ENCODE measurements at places on chromosomes 5 and 9.

- DNase-seq: no peak
These were observed 35.1 kb downstream of the MRPL36 start for GRCh38 chr5:1764606-1764960.

- no peak for DNase-seq
These were observed 234.3 kb downstream of the TLE4 start for GRCh38 chr9:79806086-79806485.

DNA sequence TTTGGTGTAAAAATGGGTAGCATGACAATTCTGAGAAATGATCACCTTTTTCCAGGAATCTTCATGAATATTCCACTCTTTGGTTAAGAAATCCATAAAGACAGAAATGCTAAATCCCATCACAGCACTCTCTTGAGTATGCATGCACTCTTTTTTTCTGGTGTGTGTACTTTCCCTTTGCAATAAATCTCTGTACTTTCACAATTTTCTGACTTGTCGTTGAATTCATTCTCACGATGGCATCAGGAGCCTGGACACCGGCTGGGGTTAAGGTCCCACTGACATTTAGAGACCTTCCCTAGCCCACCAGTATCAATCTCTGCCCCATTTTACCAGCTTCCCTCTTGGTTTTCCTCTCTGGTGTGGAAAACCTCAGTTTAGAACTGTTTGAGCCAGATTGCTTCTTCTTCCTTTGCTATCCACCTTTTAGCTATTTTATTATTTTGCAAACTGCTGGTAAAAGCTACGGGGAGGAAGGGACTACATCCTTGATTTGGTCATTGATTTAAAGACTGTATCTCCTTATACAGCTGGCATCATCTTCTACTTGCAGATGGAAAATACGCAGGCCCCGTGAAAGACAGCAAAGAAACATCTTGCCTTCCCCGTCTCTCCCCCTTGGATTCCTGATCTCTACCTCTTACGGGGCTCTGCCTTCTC lies 59.9 kb upstream of the ZFR start:
- DNase-seq: no peak

- DNase-seq: no peak
These were observed 31.8 kb downstream of the PTGES start for GRCh38 chr9:129720865-129721545.

- no peak for DNase-seq
These were observed 90.1 kb downstream of the THBS4 start for GRCh38 chr5:80125022-80125961.

Data from stimulated activated CD8-positive, alpha-beta memory T cell treated with anti-CD3 and anti-CD28 coated beads, Interleukin-2, amount 100 ng/mL, for 48 hours (primary cell).